ENCODE measurements at places on chromosomes 6 and 20.

DNA sequence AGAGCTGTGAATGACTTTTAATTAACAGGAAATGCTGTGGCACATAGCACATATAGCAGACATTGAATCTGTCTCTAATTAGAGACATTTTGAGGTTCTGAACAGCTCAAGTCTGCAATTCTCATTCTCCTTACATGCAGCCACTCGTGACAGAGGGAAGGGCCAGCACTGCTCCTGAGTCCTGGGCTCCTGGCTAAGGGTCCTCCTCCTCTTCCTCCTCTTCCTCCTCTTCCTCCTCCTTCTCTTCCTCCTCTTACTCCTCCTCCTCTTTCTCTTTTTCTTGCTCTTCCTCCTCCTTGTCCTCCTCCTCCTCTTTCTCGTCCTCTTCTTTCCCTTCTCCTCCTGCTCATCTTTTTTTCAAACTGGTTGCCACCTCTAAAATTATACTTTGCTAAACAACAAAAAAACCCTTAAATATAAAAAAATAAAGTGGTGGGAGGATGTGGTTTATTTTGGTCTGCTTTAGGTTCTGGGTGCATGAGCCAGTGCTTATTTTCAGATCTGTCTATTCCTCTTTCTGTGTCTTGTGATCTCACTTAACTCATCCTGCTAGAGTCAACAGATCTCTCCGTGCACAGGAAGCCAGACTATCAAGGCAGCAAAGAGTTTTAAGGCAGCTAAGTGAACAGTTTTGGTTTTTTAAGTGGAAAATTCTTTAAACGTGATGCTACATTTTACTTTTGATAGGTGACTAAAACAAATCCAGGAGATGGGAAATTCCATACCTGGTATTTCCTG, 159.3 kb downstream of the CD83 start:
- no peak for DNase-seq

- no peak for DNase-seq
These were observed 16.3 kb downstream of the GNAS start for GRCh38 chr20:58868795-58869194.

DNA sequence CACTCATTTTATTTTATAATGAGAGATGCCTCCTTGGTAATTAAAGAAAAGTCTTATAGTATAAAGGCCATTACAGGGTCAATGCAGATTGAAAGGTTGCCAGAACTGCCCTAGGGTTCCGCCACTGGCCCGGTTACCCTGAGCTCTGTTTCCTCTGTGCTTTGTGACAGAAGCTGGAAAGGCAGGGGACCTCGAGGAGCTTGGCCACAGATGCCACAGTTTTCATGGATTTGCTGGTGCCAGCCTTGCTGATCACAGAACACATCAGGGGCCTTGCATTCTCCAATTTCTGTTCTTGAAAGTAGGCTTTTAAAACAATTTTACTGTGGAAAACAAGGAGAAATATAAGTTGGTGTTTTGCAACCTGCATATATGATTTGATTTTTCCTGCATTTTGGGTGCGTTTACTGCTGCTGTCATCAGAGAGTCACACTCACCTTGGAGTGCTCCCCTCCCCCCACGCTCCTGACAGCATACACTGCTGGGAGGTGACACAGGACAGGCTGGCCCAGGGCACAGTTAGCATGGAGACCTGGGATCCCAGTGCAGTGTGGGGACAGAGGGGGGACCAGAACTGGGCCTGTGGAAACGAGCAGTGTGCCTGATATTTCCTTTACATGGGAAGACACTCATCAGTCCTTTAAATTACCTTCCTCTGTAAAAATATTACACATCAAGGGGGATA, 142.8 kb downstream of the CFAP61 start:
- no peak for DNase-seq

- DNase-seq, result no peak
These were observed 41.7 kb upstream of the PRELID3B start for GRCh38 chr20:59084041-59084850.

- DNase-seq, result no peak
These were observed 361.6 kb upstream of the RUNX2 start for GRCh38 chr6:44966449-44967092.
